Activated T-cell treated with anti-CD3 and anti-CD28 coated beads, Interleukin-2, amount 50 U/mL, for 4 hours (primary cell): ENCODE measurements at places on chromosomes 13 and 19. TPM values are rescaled to one million over a fixed set of nuclear protein-coding genes. Genes with fewer than 3 reads are reported as not detected.

LAIR1 gene
- total RNA-seq, result 4.7 TPM

ATP7B gene
- total RNA-seq, result 0.54 TPM

DNA sequence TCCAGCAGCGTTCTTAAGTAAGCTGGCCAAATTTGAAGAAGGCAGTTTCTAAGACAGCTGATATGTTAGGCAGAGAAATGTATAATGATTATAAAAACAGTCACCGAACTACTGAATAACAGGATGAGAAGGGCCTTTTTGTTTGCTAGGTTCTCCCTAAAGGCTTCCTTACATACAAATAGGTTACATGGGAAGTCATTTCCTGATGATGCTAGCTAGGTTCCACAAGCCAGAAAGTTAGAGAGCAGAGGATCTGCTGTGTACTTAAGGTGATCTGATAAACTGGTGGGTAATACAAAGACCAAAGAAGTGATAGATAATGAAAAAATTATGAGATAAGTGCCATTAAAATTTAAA lies 139.7 kb downstream of the VWA8 start:
- DNase-seq, result no peak

GAPDHS gene
- not detected for total RNA-seq

SERTAD3 gene
- 9.5 TPM for total RNA-seq

C19orf12 gene
- total RNA-seq, result 39.3 TPM

DNA sequence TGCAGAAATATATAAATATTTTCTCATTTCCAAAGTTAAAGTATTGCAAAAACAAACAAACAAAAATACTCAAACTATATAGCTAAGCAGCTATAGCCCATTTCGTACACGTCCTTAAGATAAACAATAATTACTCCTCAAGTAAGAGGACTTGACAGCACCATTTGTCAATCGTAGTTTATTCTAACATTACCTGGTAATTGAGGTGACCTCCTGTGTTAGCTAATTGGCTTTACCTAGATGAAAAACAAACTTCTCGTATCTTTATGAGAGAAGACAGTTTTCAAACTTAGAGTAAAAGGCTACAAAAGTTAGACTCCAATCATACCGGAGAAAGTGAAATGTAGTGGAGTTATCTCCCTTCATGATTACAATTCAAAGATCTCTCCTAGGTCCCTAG lies 1876.1 kb upstream of the PCDH20 start:
- no peak for DNase-seq

CBY2 gene
- not detected for total RNA-seq

GRCh38 chr19:27966390-27966816 lies 1246.5 kb downstream of the UQCRFS1 start:
- no peak for DNase-seq

ERICH4 gene
- total RNA-seq, result not detected

DNA sequence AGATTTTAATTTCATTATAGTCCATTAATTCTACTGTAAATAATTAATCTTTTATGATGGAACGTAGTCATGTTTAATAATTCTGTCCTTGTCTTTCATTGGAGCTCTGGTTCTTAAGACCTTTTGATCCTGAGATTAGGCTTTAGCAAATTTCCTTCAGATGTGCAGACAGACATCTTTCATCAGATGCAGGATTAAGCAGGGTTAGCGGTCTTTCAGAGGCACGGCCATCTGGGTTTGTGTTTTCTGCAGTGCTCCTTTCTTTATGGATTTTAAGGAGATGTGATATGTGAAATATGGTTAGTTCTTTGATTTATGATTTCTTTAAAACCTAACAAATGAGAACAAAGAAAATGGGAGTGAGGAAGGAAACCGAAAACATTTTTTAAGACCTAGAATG lies 643.9 kb upstream of the SGCG start:
- no peak for DNase-seq

DNA sequence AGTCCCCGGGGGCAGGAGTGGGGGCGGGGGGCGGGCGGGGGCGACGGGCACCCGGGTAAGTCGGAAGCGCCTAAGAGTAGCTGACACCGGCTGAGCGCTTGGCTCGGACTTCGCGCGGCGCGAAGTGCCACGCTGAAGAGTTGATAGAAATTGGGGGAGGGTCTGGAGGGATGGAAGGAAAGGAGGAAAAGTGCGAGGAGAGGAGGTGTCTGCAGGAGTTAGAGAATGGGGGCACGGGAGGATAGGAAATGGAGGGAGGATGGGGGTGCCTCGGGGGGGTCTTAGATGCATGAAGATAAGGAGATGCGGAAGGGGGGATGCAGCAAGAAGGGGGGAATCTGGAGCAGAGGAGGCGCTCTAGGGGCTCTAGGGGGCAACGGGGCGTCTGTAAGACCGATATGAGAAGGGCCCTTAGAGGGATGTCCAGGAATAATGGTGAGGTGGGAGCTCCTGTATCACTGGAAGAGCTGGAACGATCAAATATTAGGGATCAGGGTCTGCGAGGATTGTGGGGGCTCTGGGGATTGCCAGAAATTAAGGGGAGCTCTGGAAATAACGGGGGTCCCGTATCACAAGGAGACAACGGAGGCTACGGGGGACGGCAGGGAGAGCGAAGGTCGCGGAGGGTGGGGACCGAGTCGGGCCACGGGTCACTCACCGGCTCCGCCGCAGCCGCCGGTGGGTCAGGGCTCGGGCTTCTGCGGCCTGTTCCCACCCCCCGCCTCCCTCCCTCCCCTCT lies at the start of gene MYPOP:
Gene MYPOP, minus strand, starts transcription at position 702 of the 739 bp plus-strand sequence. CDS start 840 bp downstream, outside the sequence.
- DNase-seq, result no peak

ZNF560 gene
- total RNA-seq, result not detected

GRCh38 chr13:106038752-106039151 lies 496.7 kb downstream of the EFNB2 start:
- DNase-seq, result no peak

DNA sequence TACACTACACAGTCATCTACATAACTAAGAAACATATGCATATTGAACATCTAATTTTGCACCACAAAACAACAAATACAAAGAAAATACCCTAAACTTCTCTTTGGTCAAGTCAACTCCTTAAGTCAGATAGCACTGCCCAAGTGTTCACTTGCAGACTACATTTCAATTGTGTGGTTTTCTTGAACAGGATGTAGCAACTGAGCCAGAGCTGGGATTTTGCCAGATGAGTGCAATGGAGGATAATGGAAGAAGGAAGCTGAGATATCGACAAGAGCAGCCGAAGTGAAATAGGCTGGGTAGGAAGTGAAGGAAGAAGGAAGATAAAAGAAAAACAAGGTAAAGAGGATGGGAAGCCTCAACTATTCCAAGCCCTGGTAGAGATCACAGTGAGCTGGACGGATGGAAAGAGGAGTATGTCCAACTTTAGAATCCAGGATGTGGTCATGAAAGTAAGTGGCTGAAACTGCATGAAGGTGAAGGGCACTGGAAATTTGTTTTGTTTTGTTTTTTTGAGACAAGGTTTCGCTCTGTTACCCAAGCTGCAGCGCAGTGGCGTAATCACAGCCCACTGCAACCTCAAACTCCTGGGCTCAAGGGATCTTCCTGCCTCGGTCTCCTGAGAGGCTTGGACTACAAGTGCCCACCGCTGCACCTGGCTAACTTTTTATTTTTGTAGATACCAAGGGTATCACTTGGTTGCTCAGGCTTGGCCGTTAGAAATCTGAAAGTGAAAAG lies 15.0 kb downstream of the NUFIP1 start:
- DNase-seq, result no peak
